ENCODE measurements at places on chromosomes 5 and 9.

GRCh38 chr5:31361234-31361633, 167.7 kb downstream of the CDH6 start:
- DNase-seq = no peak

- no peak for DNase-seq
Observed at GRCh38 chr5:18380729-18381362, 746.6 kb downstream of the TAF11L14 start.

- DNase-seq = no peak
Observed at GRCh38 chr9:5569409-5569808, 59.1 kb downstream of the PDCD1LG2 start.

DNA sequence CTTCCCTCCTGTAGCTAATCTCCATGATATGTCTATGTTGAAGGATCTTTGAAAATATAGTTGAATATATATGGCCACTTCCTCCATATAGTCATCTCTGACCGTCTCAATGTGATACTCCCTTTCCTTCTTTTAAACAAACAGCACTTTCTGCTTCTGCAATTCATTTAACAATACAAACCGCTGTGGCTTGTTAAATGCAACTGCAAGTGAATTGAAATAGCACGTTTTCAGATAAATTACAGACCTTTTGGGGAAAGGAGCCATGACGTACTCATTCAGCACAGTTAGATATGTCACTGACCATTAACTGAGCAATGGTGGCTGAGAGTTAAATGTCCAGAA, 82.5 kb downstream of the FBXO38 start:
- DNase-seq = no peak

DNA sequence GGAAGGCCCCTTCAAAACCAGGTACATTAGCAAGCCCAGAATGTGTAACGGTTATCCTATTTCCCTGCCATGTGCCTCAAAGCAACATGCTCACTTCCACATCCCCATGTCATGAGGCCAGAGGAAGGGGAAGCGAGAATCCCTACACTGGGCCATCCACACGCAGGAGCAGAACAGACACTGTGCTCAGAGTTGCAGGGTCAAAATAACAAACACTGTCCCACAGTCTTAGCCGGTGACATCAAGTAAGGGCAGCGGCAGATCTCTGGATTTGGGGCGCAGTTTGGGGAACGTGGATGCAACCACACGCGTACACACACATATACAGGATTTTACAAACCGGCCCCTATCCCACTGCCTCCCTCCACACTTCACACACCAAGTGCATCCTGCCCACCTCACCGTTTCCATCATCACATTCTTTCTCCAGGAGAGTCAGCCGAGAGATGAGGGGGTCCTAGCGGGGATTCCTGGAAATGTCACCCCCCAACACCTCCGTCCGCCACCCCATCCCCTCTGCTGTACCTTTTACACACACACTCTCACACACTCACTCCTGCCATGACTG, 776 bp downstream of the APBA1 start:
- DNase-seq = no peak

GRCh38 chr5:120464627-120465435, 731 bp downstream of the PRR16 start:
- DNase-seq = no peak

DNA sequence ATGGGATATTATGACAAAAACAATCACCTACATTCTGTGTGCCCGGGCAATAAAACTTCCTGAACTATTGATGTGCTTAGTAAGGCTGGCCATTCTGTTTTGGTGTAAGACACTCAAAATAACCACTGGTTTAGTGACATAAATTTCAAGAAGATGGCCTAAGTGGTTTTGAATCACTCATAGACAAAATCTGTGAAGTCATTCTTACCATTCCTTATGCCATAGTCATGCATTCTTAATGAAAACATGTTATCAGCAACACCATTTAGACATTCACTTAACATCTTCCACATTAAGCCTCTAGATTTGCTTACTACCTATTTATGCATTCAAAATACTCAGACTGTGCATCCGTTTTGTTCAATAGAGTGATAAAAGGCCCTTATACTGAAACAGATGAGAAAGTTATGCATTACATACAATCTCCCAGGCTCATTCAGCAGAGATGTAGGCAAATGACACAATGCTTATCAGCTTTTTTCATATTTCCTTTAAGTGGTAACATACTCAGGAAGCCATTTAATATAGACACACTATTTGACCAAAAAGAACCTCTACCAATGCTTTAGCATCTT, 848.8 kb upstream of the DMAC1 start:
- DNase-seq = no peak

GRCh38 chr5:36939969-36940858, 63.6 kb downstream of the NIPBL start:
- DNase-seq = no peak
